Fibroblast of villous mesenchyme (primary cell): ENCODE measurements at places on chromosomes 13 and 19.
A peak's percentile ranks its signal among the peaks of the same experiment; 100 is the strongest.

DNA sequence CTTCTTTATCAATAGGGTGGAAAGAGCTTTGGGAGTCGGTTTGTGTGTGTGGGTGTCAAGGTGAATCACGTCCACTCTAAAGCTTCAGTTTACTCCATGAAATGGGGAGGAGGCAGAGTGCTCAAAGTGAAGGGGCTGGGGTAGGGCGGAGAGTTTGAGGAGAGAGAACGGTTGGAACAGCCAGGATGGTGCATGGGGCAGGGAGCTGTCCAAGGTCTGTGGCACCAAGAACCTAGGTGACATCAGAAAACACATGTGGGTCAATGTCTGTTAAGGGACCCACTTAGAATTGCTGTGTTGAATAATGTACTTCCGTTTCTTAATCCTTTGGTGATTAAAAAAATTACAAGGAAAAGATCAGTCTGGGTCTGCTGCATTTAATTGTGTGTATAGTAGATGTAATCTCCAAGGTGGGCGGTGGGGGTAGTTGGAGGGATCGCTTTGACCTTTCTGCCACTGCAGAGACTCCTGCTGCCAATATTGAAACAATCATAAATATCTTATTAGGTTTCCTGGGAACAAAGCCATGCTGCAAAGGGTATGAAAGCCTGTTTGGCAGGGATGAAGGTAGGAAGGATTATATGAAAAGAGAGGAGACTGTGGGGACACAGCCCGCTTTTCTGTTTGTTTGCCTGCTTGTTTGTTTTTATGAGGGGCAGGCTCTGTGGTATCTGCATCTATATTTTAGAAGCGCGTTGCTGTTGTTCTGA is 122.3 kb downstream of the ATP8A2 start:
- DNase-seq: no peak

GRCh38 chr13:26480246-26480855 is 77.1 kb upstream of the WASF3 start:
- no peak for DNase-seq

GRCh38 chr13:58908019-58908679 is 1255.6 kb downstream of the DIAPH3 start:
- DNase-seq: no peak

- no peak for DNase-seq
Observed at GRCh38 chr19:56746367-56746766, 74.8 kb upstream of the ZNF835 start.

DNA sequence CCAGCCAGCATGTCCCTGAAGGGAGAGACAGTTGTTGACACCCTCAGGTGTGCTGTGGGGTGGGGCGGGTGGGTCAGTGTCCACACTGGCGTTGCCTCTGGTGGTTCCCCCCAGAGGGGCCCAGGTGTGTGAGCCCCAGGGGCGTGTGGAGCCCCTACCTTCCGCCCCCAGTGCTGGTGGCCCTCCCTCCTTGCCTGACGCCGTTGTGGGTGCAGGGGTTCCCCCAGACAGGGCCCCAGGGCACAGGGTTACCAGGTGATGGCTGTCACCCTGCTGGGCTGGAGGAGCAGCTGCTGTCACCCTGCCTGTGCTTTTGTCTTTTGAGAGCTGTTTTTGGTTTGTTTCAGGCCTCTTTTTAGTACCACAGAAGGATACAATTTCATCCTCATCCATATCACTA is 27.2 kb downstream of the ATP4B start:
- no peak for DNase-seq

DNA sequence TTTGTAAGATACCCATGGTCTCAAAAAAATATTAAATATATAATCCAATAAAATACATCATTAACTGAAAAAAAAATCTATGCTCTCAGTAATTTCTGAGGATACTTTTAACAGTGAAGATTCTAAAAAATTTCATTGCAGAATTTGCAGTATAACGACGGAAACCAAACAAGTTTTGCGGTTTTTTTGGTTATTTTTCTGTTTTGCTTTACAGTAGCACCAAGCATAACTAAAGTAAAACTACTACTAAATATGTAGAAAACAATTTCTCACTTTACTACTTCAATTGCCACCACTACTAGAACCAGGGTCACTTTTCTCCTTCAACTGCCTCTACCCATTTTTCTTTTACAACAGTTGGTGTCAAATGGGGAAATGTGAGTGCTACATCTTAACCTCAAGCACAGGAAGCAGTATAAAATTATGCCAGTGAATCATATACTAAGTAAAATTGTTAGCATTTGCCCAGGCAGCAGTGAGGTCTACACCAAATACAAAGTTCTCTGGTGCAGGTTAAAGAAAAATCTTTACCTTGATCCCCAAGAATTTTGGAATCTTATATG is 24.1 kb downstream of the MICU2 start:
- no peak for DNase-seq

DNA sequence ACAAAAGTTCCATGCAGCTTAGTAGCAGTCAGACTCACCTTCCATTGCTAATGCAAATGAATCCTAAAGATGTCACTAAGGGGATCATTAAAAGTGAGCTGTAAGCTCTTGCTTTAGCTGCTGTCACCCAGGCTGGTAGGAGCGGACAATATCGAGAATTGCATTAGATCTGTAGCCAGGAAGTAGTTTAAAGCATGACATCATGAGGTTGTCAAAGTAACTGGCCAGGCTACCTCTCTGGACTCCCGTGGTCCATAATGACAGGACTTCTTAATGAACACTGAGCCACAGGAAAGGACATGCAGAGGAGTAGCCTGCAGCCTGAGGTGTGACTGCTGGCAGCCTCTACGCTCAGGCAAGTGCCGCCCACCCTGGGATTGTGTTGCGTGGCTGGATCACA is 522.3 kb upstream of the NBEA start:
- no peak for DNase-seq

DNA sequence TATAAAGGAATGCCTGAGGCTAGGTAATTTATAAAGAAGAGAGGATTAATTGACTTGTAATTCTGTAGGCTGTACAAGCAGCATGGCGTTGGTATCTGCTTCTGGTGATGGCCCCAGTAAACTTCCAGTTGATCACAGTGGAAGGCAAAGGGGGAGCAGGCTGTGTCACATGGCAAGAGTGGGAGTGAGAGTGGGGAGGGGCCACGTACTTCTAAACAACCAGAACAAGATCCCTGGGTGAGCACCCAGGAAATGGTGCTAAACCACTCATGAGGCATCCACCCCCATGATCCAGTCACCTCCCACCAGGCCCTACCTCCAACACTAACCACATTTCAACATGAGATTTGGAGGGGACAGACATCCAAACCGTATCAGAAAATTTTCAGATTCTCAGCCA is 3.0 kb upstream of the RNF113B start:
- DNase-seq: no peak

GRCh38 chr13:113209336-113209758 is at the start of gene CUL4A:
Gene CUL4A (plus strand): TSS chr13:113209613. CDS start chr13:113209628, 15 bp downstream.
- DNase-seq: peak; percentile 72

- no peak for DNase-seq
Observed at GRCh38 chr13:32002873-32003272, 28.7 kb upstream of the FRY start.

- DNase-seq: no peak
Observed at GRCh38 chr13:60369242-60369641, 27.8 kb upstream of the TDRD3 start.

DNA sequence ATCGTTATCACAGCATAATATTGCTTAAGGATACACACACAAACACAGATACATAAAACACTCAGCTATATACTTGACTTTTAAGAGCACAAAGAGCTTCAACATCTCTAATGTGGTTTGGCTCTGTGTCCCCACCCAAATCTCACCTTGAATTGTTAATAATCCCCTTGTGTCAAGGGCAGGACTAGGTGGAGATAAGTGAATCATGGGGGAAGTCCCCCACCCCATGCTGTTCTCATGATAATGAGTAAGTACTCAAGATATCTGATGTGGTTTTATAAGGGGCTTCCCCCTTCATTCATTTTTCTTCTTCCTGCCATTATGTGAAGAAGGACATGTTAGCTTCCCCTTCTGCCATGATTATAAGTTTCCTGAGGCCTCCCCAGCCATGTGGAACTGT is 481.4 kb downstream of the PCDH9 start:
- DNase-seq: no peak

DNA sequence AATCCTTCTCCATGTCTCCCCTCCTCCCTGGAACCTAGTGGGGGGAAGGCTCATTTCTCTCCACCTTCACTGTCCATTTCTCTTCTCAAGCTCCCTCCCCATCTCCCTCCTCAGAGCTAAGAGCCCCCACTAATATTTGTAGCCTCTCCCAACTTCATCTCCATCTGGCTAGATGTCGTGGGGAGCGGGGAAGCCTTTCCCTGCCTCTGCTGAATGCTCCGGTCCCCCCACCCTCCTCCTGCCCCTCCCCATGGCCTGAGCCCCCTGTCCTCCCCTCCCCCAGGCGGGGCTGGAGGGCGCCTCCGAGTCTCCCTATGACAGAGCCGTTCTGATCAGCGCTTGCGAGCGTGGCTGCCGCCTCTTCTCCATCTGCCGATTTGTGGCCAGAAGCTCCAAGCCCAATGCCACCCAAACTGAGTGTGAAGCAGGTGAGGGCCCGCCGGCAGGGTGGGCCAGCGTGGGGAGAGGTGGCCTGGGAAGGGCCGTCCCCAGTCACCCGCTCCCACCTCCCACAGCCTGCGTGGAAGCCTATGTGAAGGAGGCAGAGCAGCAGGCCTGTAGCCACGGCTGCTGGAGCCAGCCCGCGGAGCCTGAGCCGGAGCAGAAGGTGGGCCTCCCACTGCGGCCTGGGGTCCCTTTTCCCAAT is 1.0 kb downstream of the TMEM59L start:
- no peak for DNase-seq

- no peak for DNase-seq
Observed at GRCh38 chr19:41917676-41918075, 10.6 kb downstream of the ERFL start.

DNA sequence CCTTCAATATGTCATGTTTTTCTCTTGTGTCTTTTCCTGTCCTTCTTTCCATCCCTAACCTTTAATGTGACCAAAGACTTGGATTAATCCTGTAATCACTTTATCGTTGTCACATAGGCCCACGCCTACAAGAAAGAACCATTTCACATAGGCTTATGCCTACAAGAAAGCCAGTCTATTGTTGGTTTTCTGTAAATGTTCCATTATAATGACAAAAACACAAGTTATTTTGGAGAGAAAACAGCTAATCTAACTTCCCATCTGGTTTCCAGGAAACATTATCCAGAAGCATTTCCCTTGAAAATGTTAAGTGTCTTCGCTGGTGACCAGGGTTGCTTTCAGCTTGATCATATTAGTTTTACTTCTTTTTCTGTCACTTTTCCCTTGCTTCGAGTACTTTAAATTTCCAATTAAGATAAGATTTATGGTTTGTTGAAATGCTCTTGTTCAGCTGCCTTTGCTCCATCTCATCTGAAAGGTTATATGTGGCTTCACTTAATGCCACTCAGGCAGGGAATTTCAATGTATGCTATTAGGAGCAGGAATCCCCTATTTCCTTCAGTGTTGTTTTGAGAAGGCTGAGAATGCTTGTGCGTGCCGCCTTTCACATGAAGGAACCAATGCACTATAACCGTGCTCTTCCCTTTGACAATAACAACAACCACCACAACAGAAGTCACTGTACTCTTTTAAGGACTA is 708.2 kb downstream of the EFNB2 start:
- no peak for DNase-seq

DNA sequence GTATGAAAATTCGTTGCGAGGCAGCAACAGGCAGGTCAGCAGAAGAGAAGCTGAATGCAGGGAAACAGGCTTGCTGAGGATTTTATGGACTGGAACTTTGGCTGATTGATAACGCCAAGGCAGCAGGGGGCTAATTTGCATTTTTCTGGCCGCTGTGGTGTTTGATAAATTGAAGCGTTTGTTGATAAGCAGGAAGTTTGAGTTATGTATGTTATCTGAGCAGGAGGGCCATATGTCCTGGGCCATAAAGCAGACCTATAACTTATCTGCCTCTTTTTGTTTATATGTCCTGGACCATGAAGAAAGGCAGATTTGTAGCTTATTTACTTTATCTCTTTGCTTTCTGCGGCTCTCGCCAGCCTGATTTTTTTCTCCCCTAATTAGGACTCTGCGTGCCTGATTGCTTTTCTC is 65.9 kb downstream of the ZNF627 start:
- DNase-seq: peak; percentile 45

DNA sequence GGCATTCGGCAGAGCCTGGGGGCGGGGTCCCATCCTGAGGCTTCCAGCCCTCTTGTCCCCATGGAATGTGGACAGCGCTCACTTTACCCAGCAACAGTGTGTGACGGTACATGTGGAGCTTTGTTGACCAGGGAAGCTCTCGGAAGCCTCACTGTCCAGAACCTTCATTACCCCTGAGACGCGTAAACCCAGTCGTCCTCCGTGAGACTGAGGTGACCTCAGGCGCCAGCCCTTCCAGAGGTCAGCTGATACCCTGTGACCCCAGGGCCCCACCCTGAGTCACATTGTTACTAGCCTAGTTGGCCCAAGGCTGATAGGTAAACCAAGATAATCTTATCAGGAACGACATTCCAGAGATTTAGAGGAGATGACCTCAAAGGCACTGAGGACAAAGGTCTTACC is 10.2 kb upstream of the TMEM160 start:
- no peak for DNase-seq

- DNase-seq: no peak
Observed at GRCh38 chr13:28849441-28849840, 29.3 kb downstream of the MTUS2 start.

DNA sequence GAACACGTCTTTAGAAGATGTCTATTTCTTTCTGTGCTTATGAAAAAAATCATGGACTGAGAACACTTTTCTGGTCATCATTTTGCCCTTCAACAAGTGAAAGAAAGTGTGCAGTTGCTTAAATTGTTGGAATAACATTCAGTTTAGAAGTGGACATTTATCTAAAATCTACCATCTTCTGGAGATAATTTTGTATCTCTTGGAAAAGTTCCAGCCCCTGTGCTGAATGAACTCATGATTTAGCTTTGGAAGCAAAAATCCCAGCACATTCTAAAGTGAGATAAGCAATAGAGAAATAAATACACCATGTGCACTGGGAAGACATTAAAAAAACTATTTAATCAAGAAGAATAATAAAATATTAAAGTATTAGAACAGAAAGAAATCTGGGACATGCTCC is 1420.8 kb upstream of the SLC10A2 start:
- no peak for DNase-seq

DNA sequence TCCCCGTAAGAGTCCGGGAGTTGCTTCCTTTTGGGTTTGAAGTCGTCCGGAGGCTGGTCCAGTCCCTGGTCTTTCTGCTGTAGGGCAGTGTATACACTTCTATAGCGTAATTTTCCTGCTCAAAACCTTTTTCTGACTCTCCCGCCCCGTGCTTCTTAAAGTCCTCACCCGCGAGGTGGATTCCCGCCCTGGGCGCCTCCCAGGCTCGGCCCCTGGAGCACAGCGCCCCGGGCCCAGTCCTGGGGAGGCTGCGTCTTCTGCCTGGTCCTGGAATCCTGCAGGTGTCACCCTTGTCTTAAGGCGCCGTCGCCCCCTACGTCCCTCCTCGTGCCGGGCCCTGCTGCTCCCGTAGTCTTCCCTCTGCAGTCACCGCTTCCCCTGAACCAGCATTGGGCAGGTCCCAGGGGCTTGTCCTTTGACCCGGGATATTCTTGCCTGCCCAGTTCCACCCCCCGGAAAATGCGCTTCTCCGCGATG is 34.4 kb upstream of the ZNF808 start:
- DNase-seq: peak; percentile 10
